ENCODE measurements at places on chromosomes 1 and 21. TPM values are rescaled to one million over a fixed set of nuclear protein-coding genes. Genes with fewer than 3 reads are reported as not detected.

- no peaks in the 10 kb centered on the region for H3K27me3 ChIP-seq
- H3K4me3 ChIP-seq: no peak overlapping the region
Observed at GRCh38 chr21:32048353-32048752, 175.5 kb downstream of the HUNK start.

- H3K4me1 ChIP-seq: no peaks in the 10 kb centered on the region
- no peak for DNase-seq
- H3K4me3 ChIP-seq: no peak overlapping the region
- H3K36me3 ChIP-seq: no peaks in the 10 kb centered on the region
- no peak overlapping the region for H3K27ac ChIP-seq
Observed at GRCh38 chr1:188365874-188366273, 1537.1 kb downstream of the PLA2G4A start.

- no peaks in the 10 kb centered on the region for H3K27me3 ChIP-seq
- H3K4me3 ChIP-seq: no peak overlapping the region
- no peak overlapping the region for H3K27ac ChIP-seq
- H3K4me1 ChIP-seq: peaks cover 39% of the 10 kb centered on the region
Observed at GRCh38 chr1:168473126-168473525, 70.7 kb downstream of the XCL2 start.

DNA sequence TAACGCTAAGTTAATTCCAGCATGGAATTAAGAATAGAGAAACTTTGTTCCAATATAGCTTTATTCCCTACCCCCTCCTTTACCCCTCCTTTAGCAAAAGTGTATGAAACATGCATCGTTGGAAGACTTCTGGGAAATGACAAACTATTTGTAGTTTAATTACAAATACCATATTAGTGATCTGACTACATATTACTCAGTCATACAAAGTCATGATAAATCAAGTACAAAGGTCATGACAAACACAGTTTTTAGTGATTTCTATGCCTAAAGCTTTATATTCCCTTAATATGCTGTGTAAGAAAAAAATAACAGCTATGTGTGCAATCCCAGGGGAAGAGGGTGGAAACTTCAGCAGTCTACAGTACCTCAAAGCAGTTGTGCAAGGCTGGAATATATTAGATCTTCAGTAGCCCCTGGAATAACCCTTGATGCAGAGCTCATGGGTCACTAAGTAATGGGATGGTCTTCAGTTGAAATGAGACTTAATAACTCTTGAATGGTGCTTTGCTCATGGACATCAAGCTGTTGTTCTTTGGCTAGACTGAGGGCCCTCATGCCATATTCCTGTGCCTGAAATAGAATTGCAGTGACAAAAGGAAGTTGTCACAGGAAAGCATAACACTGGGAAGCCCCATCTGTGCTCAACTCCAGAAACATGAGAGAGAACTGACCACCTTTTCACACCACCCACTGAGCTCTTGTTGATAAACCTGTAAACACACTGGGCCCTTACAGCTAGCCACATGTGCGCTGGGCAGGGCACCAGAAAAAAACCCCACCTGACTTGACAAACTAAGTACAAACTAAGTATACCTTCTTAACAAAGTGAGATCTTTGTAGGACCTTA, 25.3 kb downstream of the ZMYND12 start:
- H3K27me3 ChIP-seq: peaks cover 4% of the 10 kb centered on the region
- peaks cover 2% of the 10 kb centered on the region for H3K4me1 ChIP-seq
- H3K27ac ChIP-seq: no peak overlapping the region
- H3K36me3 ChIP-seq: no peaks in the 10 kb centered on the region
- H3K4me3 ChIP-seq: no peak overlapping the region

DNA sequence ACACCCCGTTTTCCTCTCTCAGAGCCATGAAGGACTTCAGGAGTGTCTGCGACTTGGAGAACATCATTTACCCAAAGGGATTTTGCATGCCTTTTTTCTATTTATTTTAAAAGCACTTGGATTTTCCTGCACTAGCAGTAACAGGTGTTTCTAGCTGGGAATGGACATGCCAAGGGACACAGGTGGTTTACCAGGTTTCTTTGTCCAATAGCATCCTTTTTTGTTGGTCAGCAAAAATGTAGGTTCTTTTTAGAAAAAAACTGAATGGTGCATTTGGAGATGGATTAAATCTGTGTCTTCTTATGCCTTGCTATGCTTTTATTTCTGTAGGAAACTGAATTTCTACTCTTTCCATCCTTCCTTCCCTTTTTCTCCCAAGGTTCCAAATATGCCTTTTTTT, 132.8 kb upstream of the COL6A1 start:
- no peaks in the 10 kb centered on the region for H3K27me3 ChIP-seq
- no peak overlapping the region for H3K4me3 ChIP-seq
- no peak overlapping the region for H3K27ac ChIP-seq
- no peaks in the 10 kb centered on the region for H3K4me1 ChIP-seq
- H3K36me3 ChIP-seq: no peaks in the 10 kb centered on the region
- no peak for DNase-seq

GRCh38 chr1:203328714-203329122, 22.2 kb downstream of the FMOD start:
- H3K36me3 ChIP-seq: no peaks in the 10 kb centered on the region
- H3K4me3 ChIP-seq: no peak overlapping the region
- H3K4me1 ChIP-seq: peaks cover 45% of the 10 kb centered on the region
- peaks cover 3% of the 10 kb centered on the region for H3K27me3 ChIP-seq
- DNase-seq: peak; percentile 57
- peak overlapping the region; percentile 59 for H3K27ac ChIP-seq

DNA sequence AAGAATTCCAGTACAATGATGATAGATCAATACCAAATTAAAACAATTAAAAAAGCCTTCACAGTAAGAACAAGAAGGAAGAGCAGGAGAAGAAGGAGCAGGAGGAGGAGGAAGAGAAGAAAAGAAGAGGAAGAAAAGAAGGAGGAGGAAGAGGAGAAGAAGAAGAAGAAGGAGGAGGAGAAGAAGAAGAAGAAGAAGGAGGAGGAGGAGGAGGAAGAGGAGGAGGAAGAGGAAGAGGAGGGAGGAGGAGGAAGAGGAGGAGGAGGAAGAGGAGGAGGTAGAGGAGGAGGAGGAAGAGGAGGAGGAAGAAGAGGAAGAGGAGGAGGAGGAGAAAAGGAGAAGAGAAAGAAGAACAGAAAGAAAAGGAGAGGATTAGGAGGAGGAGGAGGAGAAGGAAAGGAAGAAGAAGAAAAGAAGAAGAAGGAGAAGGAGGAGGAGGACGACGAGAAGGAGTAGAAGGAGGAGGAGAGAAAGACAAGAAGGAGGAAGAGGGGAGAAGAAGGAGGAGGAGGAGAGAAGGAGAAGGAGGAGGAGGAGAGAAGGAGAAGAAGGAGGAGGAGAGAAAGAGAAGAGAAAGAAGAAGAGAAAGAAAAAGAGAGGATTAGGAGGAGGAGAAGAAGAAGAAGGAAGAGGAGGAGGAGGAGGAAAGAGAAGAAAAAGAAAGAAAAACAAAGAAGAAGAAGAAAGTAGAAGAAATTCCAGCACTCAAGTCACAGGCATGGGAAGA, 68.5 kb upstream of the GRIK3 start:
- H3K27me3 ChIP-seq: no peaks in the 10 kb centered on the region
- no peak for DNase-seq
- H3K27ac ChIP-seq: no peak overlapping the region
- no peaks in the 10 kb centered on the region for H3K4me1 ChIP-seq

The NEXN gene
- total RNA-seq: 0.64 TPM

The ETNK2 gene
- not detected for total RNA-seq
